ENCODE measurements at places on chromosomes 1 and 21.
A peak's percentile ranks its signal among the peaks of the same experiment; 100 is the strongest.

GRCh38 chr1:14745789-14746188, 147.3 kb downstream of the KAZN start:
- DNase-seq, result no peak

DNA sequence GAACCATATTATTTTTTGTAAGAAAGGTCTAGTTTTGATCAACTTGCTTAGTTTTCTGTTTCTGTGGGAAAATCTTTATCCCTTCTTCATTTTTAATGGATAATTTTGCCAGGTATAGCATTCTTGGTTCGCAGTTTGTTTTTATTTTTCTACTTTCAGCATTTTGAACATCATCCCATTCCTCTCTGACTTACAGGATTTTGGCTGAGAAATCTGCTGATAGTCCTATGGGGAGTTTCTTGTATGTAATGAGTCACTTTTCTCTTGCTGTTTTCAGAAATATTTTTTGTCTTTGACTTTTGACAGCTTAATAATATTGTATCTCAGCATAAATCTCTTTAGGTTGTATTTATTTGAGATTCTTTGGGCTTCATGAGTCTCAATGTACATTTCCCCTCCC, 389.1 kb downstream of the PBX1 start:
- no peak for DNase-seq

- DNase-seq, result no peak
These were observed 302.3 kb downstream of the BRINP3 start for GRCh38 chr1:190175320-190175719.

DNA sequence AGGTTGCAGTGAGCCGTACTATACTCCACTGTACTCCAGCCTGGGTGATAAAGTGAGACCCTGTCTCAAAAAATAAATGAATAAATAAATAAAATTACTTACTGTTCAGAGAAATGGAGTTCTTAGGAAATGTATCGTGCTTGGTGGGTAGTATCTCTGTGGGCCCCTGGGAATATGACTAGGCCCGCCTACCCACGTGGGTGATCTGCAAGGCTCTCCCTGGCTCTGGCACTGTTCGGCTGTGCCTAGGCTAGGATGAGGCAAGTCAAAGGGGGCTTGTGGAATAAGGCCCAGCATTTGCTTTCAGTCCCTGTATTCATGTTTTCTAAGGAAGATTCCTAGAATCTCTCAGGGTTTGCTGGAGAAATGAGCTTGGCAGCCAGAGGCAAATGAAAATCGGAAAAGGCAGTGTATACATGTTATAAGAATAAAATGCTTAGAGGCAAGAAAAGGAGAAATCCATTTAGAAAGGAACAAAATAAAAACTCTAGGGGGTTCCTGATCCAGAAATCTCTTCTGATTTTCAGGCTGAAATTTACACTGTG, 4.5 kb upstream of the CSRP1 start:
- DNase-seq, result no peak

GRCh38 chr1:14698314-14698713, 99.8 kb downstream of the KAZN start:
- DNase-seq, result no peak

DNA sequence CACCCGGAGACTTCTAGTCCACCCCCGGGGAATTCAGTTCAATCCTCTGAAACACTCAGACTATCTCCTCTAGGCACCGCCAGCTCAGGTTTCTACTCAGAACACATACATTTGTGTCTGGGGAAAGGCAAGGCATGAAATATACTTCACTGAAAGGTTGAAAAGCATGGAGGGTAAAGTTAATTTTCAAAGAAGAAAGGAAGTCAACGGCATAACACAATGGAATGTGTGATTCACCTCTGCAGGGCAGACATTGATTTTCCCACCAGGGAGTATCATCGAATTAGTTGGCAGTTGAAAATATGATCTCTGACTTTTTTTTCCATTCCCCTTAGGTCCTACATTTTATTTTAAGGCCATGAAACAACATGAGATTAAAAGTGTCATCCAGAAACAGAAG, 669.4 kb downstream of the SMYD3 start:
- DNase-seq, result no peak

- no peak for DNase-seq
These were observed 87.4 kb upstream of the C1orf21 start for GRCh38 chr1:184299406-184299790.

DNA sequence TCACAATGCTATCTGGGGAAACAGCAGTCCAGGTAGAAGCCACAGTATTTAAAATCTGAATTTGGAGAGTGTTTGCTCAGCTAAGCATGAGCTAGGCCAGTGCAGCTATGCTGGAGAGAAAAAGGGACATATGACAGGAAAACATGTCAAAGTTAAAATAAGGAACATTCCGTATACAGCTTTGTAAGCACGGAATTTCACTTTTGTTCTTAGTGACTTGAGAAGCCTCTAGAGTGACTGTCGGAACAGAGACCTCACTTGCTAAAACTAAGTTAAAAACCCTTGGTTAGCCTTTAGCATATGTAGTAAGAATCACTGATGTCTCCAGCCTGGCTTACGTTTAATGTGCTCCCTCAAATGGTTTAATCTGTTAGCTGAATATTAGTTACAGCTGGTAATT, 661.7 kb downstream of the KCNT2 start:
- no peak for DNase-seq

GRCh38 chr1:14094611-14095400, 394.8 kb downstream of the PRDM2 start:
- no peak for DNase-seq

GRCh38 chr1:167955915-167956314, 19.0 kb upstream of the MPC2 start:
- no peak for DNase-seq

GRCh38 chr1:6796095-6796494, 10.8 kb downstream of the CAMTA1 start:
- no peak for DNase-seq

GRCh38 chr1:97875996-97876395, 44.8 kb downstream of the DPYD start:
- DNase-seq, result no peak

- no peak for DNase-seq
These were observed 17.1 kb downstream of the RC3H1 start for GRCh38 chr1:174005032-174005431.

DNA sequence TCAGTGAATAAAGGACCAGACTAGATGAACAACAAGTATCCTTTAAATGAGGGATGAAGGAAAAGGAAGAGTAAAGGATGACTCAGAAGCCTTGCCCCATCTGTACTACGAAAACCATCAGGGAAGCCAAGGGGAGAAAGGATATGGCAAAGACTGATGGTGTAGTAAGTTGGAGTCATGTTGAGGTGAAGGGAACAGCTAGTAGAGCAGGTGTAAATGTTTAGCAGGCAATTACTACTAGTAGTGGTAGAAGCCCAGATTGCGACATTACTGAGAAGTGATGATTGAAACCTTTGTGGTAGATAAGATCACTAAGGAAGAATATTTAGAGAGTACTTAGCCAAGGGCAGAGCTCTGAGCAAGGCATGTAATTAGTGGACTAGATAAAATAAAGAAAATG, 84.0 kb downstream of the PHTF1 start:
- no peak for DNase-seq

- DNase-seq, result no peak
These were observed 3.3 kb downstream of the CD46 start for GRCh38 chr1:207754974-207755700.

GRCh38 chr1:111275079-111275478, 15.6 kb upstream of the CHIA start:
- no peak for DNase-seq

DNA sequence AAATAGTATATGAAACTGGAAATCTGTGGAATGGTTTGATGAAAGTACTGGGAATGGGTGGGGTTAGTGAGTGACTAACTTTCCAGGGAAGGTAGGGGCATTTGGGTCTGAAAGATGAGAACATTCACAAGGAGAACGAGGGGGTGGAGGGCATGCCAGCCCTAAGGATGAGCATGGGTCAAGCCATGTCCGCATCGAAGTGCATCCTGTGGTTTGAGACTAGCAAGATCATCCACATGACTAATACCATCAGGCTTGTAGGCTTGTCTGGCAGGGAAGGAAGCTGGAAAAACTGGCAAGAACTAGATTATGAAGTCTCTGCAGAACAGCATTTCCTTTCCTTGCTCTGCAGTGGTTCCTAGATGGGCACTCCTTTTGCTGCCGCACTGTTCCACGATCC, 70.4 kb upstream of the UBE2U start:
- DNase-seq, result peak; percentile 94

GRCh38 chr21:26491663-26492062, 81.4 kb downstream of the CYYR1 start:
- DNase-seq, result no peak

DNA sequence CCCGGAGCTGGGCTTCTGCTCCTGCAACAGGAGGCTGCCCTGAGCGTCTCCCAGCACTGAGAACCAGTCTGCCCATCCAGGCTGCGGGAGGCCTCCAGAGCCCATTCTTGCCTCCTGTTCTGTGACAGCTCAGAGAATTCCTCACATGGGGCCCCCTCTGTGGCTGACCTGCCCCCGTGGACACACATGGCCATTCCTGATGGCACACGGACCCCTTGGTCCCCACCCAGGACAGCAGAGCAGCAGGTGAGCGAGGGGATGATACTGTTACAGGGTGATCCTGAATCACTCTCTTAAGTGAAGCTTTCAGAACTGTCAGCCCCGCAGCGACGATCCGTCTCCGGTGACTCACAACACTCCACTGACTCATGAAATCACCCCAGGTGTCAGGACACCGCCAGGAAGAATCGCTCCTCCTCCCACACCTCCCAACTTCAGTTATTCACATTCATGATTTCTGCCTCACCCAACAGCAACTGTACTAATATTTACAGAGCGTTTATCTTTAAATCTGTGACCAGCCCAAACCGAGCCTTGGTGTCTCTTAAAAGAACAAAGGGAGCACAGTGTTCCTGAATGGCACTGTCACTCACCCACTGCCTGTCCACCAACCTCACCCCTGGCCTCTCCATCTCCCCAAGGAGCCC, 22.5 kb downstream of the CHD5 start:
- peak; percentile 88 for DNase-seq

GRCh38 chr1:15948595-15949452, 27.1 kb downstream of the ZBTB17 start:
- no peak for DNase-seq

DNA sequence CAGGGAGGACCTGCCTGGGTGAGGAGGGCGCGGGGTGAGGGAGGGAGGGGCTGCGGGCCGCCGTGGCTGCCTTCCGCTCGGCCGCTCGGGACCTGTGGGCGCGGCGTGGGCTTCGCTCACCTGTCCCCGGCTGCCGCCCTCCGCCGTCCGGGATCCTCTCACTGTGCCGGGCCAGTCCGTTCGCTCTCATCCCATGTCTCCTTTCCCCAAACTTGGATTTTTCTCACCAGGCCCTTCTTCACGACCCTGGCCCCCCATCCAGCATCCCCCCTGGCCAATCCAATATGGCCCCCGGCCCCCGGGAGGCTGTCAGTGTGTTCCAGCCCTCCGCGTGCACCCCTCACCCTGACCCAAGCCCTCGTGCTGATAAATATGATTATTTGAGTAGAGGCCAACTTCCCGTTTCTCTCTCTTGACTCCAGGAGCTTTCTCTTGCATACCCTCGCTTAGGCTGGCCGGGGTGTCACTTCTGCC, 362 bp downstream of the ZBTB48 start:
- DNase-seq, result no peak

DNA sequence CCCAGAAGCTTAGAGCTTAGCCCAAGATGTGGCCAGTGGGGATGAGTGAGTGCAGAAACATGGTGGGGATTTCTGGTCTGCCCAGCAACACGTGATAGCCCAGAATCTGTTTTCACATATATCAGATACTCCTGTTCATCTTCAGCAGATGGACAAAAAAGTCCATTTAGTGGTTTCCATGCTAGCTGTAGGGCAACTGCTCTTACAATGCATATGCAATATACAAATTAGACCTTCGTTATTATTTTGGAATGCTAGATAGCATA, 96.9 kb upstream of the SGIP1 start:
- DNase-seq, result no peak

- DNase-seq, result no peak
These were observed 4.1 kb downstream of the PLEKHN1 start for GRCh38 chr1:970242-970972.

DNA sequence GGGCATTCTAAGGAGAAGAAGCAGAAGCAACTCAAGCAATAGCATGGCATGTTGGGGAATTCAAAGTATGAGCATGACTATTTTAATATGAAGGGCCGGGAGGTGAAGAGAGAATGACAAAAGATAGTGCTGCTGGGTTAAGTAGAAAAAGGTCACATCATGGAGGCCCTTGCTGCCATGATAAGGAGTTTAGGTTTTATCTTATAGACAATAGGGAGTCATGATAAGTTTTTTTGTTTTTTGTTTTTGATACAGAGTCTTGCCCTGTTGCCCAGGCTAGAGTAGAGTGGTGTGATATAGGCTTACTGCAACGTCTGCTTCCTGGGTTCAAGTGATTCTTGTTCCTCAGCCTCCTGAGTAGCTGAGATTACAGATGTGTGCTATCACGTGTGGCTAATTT, 3.1 kb downstream of the BNIPL start:
- no peak for DNase-seq

DNA sequence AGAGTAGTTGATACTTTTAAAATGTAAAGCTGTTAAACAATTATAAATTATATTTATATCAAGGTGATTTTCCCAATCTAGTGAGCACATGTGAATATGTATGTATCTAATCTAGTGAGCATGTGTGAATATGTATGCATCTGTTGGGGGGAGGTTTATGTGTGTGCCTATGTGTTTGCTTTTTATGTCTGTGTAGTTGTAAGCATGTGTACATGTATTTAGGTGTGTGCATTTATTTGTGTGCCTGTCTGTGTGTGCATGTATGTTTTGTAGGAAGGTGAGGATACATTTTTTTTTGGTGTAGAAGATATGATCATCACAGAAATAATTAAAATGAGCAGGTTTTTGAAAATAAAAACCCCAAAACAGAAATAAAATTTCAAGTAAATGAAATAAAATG, 318.9 kb upstream of the CHRM3 start:
- no peak for DNase-seq

GRCh38 chr1:154883919-154884868, 14.1 kb upstream of the KCNN3 start:
- no peak for DNase-seq
